ENCODE measurements at places on chromosomes 5 and 9.

DNA sequence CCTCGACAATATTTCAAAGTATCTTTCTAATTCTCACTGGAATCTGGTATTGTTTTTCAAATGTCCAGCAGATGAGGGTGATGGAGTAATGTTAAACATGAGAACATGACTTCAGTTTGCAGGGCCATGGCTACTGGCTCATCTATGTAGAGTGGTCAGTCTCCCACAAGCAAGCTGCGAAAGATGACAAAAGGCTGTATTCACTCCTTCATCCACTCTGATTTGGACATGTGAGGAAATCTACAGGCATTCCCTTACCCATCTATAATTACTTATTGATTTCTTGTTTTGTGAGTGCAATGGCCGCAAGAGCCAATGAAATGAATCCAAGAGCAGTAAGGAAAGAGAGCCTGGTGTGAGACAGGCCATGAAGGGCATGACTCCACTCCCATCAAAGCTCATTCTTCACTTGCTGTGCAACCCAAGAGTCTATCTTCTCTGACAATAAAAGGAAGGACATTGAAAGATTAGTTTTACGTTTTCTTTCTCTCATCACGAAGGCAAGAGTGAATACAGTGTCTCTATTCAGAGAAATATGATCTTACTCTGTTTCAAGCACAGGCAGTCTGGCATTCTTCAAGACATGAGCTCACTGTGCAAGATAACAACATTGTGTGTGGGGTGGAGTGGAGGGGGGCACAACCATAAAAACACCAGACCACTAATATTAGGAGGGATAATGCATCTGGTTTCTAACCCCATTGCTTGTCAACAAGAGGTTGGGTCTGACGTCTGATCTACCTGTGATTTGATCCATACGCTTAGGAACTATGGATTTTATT lies 249.6 kb upstream of the DAP start:
- DNase-seq = no peak

GRCh38 chr9:14383294-14383693 lies 69.4 kb upstream of the NFIB start:
- no peak for DNase-seq

- no peak for DNase-seq
Observed at GRCh38 chr5:158813275-158813674, 286.4 kb downstream of the EBF1 start.

GRCh38 chr5:35227720-35228119 lies 2.6 kb downstream of the PRLR start:
- DNase-seq = no peak

GRCh38 chr9:93827545-93828330 lies 127.4 kb downstream of the BARX1 start:
- DNase-seq = no peak

DNA sequence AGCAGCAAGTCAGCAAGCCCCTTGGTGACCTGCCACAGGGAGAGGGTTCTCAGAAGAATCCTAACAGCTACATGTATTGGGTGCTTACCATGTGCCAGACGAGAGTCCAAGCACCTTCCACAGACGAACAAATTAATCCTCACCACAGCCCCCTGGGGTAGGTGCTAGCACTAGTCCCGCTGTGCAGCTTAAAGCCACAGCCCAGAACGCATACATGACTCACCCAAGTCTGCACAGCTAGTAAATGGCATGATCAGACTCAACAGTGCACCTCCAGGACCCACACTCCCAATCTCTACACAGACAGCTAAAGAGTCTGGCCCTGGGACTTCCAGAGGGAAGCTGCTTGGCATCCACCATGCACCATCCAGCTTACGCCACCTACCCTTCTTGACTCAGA lies 111.5 kb downstream of the PAX5 start:
- DNase-seq = no peak

- no peak for DNase-seq
Observed at GRCh38 chr5:80125022-80125961, 90.1 kb downstream of the THBS4 start.

- DNase-seq = no peak
Observed at GRCh38 chr5:35159370-35159742, 70.9 kb downstream of the PRLR start.

DNA sequence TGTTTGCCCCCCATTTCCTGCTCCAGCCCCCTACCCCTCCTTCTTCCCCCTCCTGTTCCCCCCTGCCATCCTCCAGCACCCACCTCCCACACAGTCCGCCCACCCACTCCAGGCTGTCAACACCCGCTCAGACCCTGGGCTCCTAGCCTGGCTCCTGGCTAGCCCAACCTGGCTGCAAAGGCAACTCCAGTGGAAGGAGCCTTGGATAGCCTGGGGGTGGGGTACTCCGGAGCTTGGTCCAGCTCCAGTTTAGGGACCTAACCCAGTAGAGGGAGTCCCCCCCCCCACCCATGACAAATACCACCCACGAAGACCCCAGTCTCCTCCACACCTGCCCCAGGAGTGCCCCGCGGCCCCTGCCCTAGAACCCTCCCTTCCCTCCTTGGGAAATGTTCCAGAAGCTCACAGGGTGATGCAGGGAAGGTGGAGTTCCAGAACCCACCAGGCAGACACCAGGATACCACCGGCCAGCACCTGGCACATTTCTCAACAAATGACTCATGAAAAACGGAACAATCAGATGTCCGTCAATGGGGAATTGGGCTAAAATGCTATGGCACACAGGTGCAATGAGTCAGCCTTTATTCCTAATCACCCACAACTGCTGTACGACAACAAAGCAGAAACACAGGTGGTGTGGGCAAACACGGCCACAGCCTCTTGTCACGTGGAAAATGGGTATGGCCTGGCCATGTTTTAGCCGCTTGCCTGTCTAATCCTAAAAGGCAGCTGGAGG lies 901 bp upstream of the SLC12A7 start:
- no peak for DNase-seq

- DNase-seq = no peak
Observed at GRCh38 chr5:72195581-72195980, 88.3 kb downstream of the MAP1B start.

- DNase-seq = no peak
Observed at GRCh38 chr5:168020542-168021294, 270.7 kb upstream of the WWC1 start.

- no peak for DNase-seq
Observed at GRCh38 chr9:127541865-127542264, 70.2 kb upstream of the STXBP1 start.

DNA sequence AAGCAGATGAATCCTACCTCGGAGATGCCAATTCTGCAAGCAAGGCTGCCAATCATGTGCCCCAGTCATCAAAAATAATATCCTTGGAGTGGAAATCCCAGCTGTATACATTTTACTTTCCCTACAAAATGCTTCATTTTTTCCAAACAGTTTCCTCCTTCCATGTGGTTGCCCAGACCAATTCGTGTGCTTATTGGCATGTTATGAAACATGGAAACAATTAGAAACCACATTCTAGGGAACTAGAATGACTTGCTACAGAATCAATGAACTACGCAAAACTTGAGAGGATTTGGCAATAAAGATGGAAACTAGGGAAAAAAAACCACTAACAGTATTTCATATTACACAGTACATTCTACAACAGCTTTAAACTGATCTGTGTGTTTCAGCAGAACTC lies 584.5 kb upstream of the DMAC1 start:
- no peak for DNase-seq

GRCh38 chr9:113542006-113542405 lies 78.5 kb downstream of the RGS3 start:
- DNase-seq = no peak

DNA sequence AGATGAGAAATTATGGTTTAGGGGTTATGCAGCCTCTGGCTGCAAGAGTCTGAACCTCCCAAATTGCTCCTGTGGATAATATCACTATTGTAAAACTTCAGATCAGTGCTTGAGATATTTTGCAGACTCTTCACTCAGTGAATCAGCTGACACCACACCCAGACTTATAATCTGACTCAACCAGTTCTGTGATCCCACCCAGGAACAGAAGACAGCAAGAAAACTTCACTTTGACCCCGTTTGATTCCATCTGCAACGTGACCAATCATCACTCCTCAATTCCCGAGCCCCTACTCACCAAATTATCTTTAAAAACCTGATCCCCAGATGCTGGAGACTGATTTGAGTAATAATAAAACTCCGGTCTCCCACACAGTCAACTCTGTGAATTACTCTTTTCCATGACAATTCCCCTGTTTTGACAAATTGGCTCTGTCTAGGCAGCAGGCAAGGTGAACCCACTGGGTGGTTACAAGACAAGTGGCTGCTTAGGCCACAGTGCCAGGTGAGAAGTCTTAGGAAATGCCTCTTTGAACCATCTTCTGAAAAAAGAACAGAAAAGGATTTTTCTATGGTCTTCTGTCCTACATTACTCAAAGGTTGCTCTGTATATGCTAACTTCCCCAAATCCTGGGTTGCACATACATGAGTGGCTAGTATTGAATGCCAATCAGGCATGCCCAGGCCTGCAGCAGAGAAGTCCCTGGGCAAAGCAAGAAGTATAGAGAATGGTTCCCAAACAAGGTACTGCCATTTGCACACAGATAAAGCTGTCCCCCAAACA lies 588.0 kb downstream of the PRELID2 start:
- no peak for DNase-seq

GRCh38 chr5:1476181-1476966 lies 31.1 kb upstream of the SLC6A3 start:
- DNase-seq = no peak

- peak; percentile 57 for DNase-seq
Observed at GRCh38 chr9:136538599-136539426, 7.0 kb downstream of the NOTCH1 start.

- no peak for DNase-seq
Observed at GRCh38 chr9:34783951-34784487, 74.1 kb upstream of the CCL21 start.

DNA sequence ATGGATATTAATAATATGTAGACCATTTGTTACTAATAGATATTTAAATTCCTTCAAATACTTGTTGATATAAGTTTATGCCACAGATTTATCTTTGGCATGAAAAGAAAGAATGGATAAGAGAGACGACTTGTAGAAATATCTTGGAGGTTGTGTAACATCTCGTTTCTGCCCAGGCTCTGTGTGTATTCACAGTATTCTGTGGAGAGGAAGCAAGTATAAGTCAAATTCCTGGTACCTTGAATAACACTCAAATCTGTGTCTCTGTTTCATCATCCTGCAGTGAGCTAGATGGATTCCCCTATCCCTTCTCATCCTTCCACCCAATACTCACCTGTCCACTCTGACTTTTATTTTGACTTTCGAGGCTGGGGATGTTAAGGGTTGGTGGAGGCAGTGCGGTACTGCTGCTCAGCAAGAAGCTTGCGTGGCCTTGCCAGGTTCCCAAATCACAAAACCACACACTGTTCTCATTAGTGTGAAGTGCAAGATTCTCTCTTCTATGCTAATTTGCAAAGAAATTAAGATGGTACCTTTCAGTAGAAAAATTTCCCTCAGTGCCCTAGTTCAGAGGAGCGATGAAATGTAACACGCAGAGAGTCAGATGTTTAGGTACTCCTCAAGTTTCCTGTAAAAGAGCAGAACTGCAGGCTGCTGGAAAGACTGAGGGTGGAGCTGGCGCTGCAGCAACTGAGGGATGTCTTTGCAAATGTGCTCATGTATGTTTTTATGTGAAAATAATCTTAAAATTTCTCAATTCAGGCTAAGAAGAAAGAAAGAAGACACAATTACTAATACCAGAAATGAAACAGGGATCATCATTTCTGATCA lies 42.6 kb upstream of the ANKRD18A start:
- no peak for DNase-seq

GRCh38 chr9:108786322-108786721 lies 69.5 kb downstream of the ACTL7B start:
- DNase-seq = no peak

GRCh38 chr5:59999056-59999455 lies 105.5 kb upstream of the PDE4D start:
- no peak for DNase-seq

- no peak for DNase-seq
Observed at GRCh38 chr5:168057905-168058304, 233.5 kb upstream of the WWC1 start.

DNA sequence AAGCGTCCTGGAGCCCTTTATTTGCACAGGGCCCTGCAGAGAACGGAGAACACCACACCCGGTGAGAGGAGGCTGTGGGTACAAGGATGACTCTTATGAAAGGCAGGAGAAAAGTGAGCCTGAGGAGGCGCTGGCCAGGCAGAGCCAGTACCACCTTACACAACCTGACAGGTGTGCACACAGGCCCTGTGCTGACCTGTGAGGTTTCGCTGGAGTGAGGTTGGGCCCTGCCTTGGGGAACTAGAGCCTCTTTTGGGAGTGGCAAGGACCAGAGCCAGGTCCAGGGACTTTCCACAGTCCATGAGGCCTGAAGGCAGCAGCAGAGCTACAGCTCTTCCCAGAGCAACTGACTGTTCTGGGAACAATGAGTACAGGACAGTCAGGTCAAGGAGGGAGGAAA lies 3.1 kb downstream of the SRD5A1 start:
- DNase-seq = no peak

DNA sequence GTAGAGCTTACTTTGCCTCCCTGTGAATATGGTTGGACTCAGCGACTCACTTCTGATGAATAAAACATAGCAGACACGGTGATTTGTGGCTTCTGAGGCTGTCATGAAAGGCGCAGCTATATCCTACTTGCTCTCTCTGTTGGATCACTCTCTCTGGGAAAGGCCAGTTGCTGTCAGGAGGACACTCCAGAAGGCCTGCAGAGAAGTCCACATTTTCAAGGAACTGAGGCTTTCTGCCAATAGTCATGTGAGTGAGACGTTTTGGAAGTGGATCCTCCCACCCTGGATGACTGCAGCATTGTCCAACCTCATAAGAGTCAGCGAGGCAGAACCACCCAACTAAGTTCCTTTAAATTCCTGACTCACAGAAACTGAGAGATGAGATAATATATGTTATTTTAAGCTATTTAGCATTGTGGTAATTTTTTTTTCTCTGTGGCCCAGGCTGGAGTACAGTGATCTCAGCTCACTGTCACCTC lies 156.0 kb upstream of the MAST4 start:
- DNase-seq = no peak

DNA sequence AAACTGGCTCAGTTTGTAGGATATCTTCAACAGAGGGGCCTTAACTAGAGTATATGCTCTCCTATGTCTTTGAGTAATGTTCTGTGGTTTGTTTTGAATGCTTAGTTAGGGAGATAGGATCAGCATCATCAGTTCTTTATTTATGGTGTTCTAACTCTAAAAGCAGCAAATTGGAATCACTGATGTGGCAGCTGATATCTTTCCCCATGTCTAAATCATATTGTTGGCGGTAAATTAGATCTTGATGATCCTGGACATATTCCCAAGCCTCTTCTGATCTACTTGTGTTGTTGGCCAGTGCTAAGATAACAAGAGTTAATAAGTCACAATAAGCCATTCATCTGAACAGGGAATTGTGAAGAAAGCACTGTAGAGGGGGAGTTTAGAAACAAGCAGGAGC lies 332.4 kb upstream of the DAB2 start:
- no peak for DNase-seq

DNA sequence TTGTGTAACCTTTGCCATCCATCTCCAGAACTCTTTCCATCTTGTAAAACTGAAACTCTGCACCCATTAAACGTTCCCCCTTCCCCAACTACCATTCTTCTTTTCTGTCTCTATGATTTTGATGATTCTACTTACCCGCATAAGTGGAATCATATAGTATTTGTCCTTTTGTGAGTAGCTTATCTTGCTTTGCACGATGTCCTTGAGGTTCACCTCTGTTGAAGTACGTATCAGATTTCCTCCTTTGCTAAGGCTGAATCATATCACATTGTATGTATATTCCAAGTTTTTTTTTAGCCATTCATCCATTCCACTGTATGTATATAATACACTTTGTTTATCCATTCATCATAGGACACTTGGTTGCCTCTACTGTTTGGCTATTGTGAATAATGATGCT lies 2.9 kb upstream of the RNF130 start:
- no peak for DNase-seq
